ENCODE measurements at places on chromosomes 1 and 21. TPM values are rescaled to one million over a fixed set of nuclear protein-coding genes. Genes with fewer than 3 reads are reported as not detected.

DNA sequence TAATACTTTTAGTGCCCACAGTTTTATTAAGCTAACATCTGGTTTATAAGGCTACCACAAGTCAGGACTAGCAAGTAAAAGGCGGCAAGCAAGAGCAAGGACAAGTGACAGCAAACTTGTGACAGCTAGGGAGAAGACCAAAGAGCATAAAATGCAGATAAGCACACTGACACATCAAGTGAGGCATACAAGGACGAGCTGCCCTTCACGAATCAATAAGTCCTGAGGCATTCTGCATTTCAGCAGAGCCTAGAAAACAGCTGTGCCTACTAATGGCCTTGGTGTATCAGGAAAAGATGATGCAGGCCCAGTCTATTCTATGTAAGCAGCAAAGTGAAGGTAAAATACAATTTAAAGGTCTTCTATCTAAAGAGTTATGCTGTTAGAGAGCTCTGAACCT, 74.8 kb downstream of the KRTAP19-8 start:
- DNase-seq = no peak

- DNase-seq = peak; percentile 91
Observed at GRCh38 chr21:33064623-33065390, 5.1 kb upstream of the OLIG1 start.

- DNase-seq = no peak
Observed at GRCh38 chr1:178534137-178534868, 21.4 kb downstream of the TEX35 start.

DNA sequence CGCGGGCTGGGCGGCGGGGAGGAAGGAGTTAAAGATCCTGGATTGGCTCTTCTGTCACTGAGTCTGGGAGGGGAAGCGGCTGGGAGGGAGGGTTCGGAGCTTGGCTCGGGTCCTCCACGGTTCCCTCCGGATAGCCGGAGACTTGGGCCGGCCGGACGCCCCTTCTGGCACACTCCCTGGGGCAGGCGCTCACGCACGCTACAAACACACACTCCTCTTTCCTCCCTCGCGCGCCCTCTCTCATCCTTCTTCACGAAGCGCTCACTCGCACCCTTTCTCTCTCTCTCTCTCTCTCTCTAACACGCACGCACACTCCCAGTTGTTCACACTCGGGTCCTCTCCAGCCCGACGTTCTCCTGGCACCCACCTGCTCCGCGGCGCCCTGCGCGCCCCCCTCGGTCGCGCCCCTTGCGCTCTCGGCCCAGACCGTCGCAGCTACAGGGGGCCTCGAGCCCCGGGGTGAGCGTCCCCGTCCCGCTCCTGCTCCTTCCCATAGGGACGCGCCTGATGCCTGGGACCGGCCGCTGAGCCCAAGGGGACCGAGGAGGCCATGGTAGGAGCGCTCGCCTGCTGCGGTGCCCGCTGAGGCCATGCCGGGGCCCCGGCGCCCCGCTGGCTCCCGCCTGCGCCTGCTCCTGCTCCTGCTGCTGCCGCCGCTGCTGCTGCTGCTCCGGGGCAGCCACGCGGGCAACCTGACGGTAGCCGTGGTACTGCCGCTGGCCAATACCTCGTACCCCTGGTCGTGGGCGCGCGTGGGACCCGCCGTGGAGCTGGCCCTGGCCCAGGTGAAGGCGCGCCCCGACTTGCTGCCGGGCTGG, at the start of gene NPR1:
Gene NPR1, plus strand, starts transcription at position 170 of the 818 bp plus-strand sequence. Its CDS starts 421 bp downstream, at position 591.
- no peak for DNase-seq

- no peak for DNase-seq
Observed at GRCh38 chr1:216223486-216223885, 199.8 kb downstream of the USH2A start.

GRCh38 chr1:24984800-24985522, 54.9 kb upstream of the RUNX3 start:
- DNase-seq = no peak

GRCh38 chr1:22317920-22318243, 133.8 kb upstream of the ZBTB40 start:
- DNase-seq = no peak

DNA sequence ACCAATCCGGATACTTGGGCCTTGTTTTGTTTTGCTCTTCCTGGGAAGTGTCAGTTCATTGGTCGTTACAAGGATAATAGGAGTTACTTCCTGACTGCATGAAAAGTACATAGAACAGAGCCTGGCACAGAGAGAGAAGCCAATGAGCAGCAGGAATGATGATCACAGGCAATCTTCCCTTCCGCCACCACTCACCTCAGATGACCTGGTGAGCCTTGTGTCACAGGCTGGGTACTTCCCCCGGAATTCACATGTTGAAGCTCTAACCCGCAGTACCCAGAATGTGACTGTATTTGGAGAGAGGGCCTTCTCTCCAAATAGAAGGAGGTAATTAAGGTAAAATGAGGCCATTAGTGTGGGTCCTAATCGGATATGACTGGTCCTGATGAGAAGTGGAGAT, 18.8 kb upstream of the GPR137B start:
- no peak for DNase-seq

- DNase-seq = no peak
Observed at GRCh38 chr1:60558236-60558635, 484.7 kb upstream of the C1orf87 start.

Gene CNR2
- not detected for total RNA-seq

Gene AK5
- total RNA-seq = 0.11 TPM

Gene LCE3D
- total RNA-seq = not detected

Gene ZNF691
- total RNA-seq = 10.1 TPM

Gene KCTD3
- total RNA-seq = 26.6 TPM

Gene OR2T2
- total RNA-seq = not detected

Gene C1orf53
- 3.0 TPM for total RNA-seq

Gene PLA2G2F
- not detected for total RNA-seq

Gene VASH2
- 0.69 TPM for total RNA-seq

All from SK-MEL-5 (cell line).